ENCODE measurements at places on chromosomes 12 and 14.
A peak's percentile ranks its signal among the peaks of the same experiment; 100 is the strongest.

GRCh38 chr14:46985529-46986380, 334.2 kb upstream of the RPL10L start:
- peak; percentile 2 for DNase-seq

DNA sequence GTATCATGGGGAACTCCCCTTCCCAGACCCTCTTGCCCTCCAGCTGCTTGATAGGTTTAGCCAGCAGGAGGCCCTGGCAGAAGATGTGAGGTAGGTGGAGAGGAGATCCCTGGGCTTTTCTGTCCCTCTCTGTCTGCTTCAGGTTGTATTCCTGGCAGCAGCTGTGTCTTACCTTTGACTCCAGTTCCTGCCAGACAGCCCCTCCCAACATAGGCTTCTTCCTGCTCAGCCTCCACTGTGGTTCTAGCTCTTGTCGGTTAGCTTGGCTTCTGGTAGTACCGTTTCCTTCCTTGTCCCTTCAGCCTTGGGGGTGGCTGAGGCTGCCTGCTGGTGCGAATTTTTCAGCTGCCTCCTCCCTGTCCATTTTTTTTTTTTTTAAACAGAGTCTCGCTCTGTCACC, 215.7 kb upstream of the CRY1 start:
- DNase-seq: no peak

- DNase-seq: no peak
Measured at GRCh38 chr12:68043435-68043834, 54.2 kb downstream of the IFNG-AS1 start.

DNA sequence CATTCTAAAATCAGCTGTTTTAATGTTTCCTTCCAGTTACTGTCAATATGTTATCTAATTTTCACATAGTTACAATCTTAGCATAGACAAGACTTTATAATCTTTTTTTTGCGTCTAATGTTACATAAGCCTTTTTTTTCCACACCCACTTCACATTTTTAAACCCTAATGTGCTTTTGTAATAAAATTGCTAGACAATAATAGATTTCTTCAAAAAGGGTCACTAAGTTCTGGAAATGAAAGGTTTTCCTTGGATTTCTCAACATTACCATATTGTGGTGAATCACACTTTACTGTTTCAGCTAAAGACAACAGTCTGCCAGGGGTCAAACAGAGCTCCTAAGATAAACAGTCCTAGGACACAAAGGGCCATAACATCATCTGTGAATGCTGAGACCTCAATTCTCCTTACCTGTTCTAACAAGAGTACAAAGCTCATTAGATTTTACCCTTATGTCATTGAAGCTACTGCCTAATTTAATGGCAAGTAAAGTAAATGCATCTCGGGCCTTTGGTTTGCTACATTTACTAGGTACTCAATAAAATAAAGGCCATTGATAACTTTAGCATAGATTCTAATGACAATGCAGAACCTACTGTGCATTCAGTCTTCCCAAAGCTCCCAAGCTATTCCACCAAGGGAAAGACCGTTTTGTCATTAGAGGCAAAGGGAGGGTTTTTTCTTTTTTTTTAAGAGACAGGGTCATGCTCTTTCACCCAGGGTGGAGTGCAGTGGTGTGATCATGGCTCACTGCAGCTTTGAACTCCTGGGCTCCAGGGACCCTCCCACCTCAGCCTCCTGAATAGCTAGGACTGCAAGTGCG, 111.2 kb upstream of the SLC38A2 start:
- no peak for DNase-seq

DNA sequence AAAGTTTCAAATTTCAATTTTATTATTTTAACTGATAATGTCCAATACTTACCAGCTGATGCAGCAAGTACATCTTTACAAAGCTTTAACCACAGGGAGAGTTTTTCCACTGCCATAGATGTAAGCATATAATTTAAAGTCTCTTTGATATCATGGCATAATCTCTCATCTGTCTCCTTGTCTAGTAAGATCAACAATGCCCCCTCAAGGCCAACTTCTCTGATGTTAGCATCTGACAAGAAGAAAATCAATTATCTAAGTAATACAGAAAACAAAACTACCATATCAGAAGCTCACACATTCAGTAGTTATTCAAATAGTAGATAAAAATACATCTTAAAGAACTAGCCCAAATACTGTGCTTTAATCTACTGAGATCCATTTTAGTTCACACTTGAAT, 94.2 kb downstream of the HEATR5A start:
- DNase-seq: no peak

- DNase-seq: no peak
Measured at GRCh38 chr12:105025890-105026289, 39.8 kb downstream of the NOPCHAP1 start.

GRCh38 chr14:94174604-94175010, 485 bp downstream of the PPP4R4 start:
- DNase-seq: no peak

GRCh38 chr12:117551665-117552064, 190.2 kb upstream of the NOS1 start:
- no peak for DNase-seq

DNA sequence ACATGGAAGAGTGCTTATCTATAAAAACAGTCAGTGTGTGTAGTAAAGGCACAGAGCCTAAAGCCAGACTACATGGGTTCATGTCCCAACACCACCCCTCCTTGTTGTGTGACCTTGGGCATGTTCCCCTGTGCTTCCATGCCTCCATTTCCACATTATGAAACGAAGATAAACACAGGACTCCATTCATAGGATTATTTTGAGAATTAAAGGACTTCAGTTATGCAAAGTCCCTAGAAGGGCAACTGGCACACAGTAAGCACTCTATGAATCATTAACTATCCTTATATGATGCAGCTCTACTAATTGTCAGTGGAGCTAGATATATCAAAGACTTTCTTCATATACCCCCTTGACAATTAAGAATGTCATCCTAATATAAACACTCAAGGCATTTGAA, 17.8 kb downstream of the IFNG-AS1 start:
- DNase-seq: no peak

- no peak for DNase-seq
Measured at GRCh38 chr12:111322336-111323250, 46.3 kb downstream of the PHETA1 start.

DNA sequence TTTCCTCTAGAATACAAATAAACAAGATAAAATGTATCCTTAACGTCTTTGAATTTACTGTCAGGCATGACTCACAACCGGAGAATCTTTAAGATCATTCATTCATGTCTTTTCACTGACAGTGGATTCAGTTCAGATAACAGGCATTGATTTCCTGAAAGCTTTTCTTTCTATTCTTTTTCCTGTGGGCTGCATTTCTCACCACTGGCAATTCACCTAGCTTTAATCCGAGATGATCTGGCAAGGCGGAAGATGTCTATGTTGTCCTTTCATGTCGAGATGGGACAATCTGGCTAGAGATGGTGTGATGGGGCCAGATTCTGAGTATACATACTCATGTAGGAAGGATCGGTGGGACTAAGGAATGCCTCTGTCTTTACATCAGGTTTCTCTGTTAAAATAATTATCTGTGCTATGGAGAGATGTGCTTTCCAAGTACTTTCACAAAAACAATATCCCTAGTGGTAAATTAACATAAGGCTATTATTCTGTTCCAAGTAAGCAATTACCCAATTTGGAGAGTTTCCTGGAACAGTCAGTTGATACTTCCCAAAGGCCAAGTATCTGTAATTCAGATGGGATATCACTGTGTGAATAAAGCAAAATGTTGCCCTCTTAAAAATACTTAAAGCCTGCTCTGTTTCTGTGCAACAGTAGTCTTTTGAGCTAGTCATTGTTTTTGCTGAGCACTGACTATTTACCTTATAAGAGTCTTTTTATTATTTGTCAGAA, 17.8 kb downstream of the ACSS3 start:
- no peak for DNase-seq

- DNase-seq: no peak
Measured at GRCh38 chr14:77190977-77191376, 9.4 kb downstream of the TMEM63C start.

GRCh38 chr14:101945171-101945570, 19.2 kb upstream of the DYNC1H1 start:
- no peak for DNase-seq

DNA sequence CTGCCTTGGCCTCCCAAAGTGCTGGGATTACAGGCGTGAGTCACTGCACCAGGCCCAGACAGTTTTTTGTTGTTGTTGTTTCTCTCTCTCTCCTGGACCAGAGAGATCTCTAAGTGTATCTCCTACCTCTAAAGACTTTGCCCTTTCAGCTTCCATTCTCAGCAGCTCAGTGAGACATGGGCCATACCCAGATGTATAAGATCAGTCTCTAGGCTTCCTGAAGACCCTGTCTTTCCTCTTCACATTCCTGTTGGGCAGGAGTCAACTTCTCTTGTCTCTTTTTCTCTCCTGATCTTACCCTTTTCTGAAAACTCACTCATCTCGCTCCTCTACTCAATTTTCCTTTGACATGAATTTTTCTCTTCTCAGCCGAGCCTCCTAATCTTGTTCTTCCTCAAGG, 42.0 kb downstream of the KCNK13 start:
- DNase-seq: no peak

- DNase-seq: no peak
Measured at GRCh38 chr12:124491856-124492420, 75.5 kb downstream of the NCOR2 start.

DNA sequence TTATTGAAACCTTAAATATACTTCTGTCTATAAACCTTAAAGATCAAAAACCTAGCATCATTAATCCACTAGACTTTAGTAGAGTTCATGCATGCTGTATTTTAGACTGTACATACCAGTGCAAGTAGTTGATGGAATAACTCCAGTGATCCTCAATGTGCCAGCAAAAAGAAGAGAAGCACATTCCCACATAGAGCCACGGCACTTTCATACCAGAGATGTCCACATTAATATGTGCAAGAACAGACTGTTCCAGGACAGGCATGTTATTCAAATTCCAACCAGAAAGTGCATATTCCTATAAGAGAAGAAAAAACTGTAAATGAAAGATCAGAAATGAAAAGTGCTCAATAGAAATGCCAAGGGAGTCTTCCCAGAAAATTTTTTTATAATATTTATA, 55.0 kb downstream of the KDM5A start:
- no peak for DNase-seq

- DNase-seq: no peak
Measured at GRCh38 chr12:21891751-21892217, 49.4 kb downstream of the ABCC9 start.

DNA sequence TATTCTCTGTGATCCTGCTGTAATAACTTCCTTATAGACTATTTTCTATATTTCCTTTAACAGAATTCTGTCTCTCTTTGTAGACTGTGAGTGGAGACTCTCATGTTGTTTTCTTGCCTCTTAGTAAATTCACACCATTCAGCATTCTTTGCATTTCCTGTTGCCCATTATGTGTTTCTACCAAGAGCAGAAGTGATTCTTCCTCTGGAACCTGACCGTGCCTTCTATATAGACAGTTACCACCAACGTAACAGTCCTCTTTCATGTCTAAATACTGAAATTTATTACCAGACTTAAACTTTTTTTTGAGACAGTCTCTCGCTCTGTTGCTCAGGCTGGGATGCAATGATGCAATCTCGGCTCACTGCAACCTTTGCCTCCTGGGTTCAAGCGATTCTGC, 31.1 kb downstream of the METAP2 start:
- no peak for DNase-seq

DNA sequence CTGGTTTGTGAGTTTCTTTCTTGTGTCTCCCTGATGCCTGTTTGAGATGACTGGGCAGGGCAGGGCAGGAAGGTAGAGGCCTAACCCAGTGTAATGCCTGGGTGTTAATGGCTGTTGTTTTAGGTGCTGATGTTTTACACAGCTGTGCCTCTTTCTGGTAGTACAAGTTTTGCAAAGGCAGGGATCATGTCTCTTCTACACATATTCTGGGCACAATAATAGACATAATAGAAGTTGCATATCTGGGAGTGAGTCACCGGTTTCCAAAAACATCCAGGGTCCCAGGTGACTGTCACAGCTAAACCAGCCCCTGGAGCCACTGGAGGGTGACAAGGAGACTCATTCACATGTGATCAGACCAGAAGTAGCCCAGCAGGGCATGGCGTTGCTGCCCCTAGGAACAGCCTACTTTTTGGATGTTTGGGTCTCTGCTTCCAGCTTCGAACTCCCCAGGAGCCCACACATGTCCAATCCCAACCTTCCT, 18.1 kb downstream of the TPCN1 start:
- no peak for DNase-seq

GRCh38 chr14:90281261-90281660, 24.9 kb downstream of the PSMC1 start:
- no peak for DNase-seq

- DNase-seq: no peak
Measured at GRCh38 chr12:106527356-106527755, 55.4 kb upstream of the RFX4 start.

- DNase-seq: no peak
Measured at GRCh38 chr14:63100552-63100951, 55.3 kb upstream of the KCNH5 start.

- no peak for DNase-seq
Measured at GRCh38 chr12:99529966-99530365, 117.6 kb upstream of the GARIN6 start.

DNA sequence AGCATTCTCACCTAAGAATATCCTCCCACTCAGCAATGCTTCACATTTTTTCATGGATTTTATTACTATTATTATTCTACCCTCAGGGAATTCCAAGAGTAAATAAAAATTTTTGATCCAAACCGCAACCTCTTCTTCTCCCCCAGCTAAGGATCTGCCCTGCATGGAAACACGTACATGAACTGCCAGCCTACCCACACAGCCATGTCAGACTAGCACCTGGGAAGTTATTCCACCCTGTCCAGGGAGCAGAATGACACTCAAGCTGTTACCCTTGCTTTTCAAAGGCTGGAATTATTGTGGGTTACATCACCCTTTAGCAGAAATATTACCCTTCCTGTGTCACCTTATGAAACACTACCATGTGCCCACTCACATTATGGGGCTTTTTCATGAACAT, 227.3 kb upstream of the USP15 start:
- no peak for DNase-seq

DNA sequence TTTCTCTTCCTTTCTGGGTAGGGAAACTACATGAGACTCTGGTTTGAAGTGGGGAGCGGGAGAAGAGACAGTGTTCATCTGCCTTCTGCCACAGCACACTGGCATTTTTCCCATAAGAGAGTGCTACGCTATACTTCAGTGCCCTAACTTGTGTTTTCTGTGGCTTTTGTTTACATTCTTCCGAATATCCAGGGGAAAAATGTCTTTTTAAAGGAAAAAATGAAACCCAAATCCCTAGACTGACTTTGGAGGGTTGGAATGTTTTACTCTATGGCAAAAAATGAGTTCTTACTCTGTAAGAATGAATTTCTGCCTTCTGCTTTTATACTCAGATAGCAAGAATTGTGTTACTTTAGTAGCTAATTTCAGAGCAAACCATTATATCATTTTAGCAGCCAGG, 88.1 kb upstream of the TMEM263 start:
- no peak for DNase-seq

All from NCI-H2171 (cell line).